ENCODE measurements at places on chromosomes 1 and 21.

- no peak for DNase-seq
Measured at GRCh38 chr1:165632491-165632890, 1.5 kb downstream of the MGST3 start.

- no peak for DNase-seq
Measured at GRCh38 chr21:32807717-32808380, 36.3 kb upstream of the PAXBP1 start.

DNA sequence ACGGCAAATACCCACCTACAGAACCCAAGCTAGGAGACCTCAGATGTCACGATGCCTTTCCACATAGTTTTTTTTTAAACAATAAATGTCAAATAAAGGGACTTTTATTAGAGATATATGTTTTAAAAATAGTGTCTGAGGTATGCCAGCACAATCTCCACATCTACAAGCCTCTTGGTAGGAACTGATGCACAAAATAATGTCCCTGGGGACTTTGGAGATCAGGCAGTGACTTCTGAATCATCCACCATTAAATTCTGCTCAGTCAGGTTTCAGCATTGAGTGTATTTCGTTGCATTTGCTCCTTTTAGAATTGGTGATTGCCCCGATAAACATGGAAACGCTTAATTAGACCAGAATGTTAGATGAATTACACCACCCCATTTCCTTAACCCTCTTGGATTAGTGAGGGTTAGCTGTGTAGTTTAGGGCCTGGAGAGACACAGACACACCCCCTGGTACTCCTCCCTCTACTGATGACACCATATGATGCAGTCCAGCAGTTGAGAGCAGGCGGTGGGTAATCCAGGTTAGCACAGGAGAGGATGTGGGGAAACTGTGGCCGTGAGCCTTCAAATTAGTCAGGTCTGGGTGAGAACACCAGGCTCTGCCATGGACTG lies 33.6 kb downstream of the LGR6 start:
- no peak for DNase-seq

GRCh38 chr1:25711555-25712298 lies 88.3 kb upstream of the SELENON start:
- peak; percentile 27 for DNase-seq

GRCh38 chr1:33653226-33653625 lies 180.8 kb downstream of the ZSCAN20 start:
- DNase-seq, result no peak

DNA sequence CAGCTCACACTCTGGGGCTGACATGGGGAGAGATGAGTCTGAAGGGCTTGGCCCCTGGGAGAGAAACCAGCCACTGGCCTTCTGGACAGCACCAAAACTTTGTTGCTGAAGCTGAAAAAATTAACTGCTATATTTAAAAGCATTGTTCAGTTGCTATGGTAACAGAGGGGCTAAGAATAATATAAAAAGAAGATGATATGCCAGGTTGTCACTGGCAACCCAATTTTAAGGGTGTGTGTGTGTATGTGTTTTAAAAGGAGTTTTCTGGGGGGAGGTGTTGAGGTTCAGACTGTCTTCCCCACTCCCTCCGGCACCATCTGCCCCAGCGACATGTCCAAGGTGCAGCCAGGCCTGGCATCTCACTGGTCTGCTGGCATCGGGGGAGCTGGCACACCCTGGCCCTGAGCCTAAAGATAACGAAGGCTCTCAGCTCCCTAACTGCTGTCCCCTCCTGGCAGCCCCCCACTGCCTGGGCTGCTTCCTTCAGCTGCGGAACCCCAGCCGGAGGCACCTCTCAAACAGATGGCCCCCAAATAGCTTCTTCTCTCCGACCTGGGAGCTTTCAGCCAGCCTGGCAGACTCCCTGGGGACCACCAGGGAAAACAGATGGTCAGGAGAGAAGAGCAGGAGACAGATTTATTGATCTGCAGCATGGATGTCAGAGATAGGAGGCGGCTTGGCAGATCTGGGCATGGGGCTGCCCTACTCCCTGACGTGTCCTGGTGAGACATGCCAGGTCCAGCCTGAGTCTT lies 203.9 kb downstream of the HIVEP3 start:
- no peak for DNase-seq

DNA sequence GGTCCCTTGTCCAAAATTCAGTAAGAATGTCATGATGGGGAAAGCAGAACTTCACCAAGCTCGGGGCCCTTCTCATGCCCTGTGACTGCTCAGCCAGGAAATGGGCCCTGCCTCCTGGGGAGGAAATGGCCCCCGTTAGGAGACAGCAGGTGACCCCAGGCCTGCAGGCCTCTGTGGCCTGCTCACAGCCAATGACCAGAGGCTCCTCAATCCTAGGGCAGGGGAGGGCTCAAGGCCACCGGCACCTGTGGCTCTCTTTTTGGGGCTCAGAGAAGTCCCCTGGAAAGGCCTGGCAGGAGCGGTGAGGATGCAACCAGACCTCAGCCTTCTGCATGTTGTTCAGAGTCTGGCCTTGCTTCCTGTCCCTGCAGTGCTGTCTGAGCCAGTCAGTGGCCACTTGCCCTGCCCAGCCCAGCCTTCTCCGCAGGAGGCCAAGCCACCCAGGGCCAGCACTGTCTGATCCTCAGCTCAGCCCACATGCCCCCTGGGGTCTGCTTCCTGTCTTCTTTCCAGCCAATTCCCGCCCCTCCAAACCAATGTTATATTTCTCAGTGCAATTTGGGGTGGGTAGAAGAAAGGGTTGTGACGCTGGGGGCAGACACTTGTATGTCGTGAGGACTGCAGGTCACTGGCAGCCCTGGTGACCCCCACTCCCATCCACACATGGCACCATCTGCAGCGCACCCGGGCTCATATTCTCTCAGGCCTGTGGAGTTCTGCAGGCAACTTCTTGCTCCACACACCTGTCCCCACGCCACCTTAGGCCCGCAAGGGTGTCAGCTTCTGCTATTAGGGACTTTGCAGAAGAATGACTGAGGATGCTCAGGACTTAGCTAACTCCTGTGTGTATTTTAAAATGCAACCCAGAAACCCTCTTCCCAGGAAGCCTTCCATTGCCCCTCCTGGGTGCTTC lies 83.6 kb downstream of the ITPKB start:
- DNase-seq, result no peak

DNA sequence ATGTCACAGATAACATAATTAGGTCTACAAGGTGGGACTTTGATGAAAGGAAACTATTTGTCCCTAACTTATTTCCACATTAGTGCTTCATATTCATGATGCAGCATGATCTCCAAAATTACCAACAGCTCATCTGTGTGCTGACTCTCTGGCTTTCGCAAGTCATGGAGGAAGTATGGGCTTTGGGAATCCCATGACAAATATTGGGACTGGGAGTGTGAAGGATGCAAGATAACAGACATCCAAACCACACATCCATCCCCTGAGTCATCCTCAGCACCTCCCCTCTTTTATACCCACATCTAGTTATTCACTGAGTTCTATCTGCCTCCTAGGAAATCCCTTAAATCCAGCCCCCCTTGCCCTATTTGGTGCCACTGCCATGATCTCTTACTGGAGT lies 102.8 kb upstream of the COL24A1 start:
- no peak for DNase-seq

DNA sequence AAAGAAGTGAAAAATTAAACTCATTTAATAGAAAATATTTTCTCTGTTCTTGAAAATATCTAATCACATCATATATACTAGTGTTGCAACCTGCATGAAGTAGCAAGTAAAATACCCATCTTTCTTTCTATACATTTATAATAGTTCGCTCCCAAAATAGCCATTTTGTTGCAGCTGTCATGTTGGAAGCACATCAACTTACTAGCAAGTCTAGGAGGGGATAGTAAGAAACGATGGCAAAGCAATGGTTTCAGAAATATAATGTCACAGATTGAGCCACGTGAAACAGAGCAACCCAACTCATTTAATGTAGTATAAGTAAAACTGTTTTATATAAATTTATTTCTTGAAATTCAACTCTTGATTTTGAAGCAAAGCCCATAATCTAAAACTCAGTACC lies 521.8 kb downstream of the LRRIQ3 start:
- no peak for DNase-seq

DNA sequence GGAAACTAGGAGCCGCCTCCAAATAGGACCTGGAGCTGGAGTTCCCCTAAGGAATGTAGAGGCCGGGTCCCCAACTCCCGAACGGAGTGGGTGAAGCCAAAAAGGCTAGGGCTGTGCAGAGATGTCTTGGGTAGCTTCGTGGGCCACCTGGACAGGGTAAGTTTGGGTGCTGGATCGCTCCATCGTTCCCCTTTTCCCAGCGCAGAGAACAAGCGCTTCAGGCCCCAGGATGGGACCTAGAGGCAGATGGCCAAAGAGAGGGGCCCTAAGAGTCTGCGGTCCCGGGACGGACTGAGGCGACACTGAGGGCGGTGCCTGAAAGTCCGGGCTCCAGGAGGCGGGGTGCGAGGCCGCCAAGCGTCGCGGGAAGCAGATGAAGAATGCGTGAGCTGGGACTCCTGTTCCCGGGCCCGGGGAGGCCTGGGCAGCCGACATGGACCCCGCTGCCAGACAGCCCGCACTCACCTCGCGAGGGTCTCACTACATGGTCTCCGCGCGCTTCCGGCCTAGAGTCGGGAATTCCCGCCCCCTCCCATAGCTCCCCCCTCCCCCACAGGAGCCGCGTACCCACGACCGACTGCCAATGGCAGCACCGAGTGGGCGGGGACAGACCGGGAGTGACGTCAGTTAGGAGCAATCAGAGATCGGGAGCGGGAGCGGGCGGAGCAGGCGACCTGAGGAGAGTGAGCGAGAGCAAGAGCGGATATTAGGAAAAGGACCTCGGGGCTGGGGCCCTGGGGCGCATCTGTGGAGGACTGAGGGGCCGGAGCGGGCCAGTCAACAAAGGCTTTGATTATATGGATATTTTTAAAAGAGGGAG lies at the start of gene SLC39A1:
Gene SLC39A1 (minus strand): TSS at position 508 of the 820 bp plus-strand sequence. CDS start 822 bp downstream, outside the sequence.
- peak; percentile 93 for DNase-seq

DNA sequence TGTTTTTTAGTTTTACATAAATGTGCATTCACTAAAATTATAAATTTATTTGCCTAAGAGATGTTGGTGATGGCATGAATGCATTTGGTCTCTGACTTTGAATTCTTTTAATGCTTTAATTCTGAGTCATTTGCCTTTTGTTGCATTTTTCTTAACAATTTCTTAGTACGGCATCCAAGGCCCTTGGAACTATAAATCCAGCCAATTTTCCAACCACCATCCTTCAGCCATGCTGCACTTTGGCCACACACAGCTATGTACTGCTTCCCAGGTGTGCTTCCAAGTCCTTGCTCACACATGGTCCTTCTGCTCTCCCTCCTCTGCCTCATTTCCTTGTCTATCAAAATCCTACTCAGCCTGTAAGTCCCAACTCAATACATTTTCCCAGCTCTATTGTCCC lies 161.0 kb downstream of the DHRS3 start:
- no peak for DNase-seq

GRCh38 chr1:203992440-203992839 lies 80.5 kb upstream of the SOX13 start:
- DNase-seq, result no peak

DNA sequence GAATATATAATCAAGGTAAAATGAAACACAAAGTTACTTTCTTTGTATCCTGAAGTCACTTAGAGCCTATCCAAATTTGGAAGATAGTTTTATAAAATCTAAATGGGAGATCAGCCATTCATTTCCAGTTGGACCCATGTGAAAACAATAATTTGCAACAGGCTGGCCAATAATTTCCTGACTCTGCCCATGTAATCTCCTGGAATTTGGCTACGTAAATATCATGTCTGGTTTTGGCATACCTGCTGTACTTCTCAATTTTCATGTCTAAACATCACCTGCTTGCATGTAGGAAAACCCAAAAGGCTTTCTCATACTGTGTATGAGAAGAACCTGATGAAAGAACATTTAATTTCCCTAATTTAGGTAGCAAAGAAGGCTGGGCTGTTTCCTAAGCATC lies 7.7 kb upstream of the CYP4Z1 start:
- no peak for DNase-seq

DNA sequence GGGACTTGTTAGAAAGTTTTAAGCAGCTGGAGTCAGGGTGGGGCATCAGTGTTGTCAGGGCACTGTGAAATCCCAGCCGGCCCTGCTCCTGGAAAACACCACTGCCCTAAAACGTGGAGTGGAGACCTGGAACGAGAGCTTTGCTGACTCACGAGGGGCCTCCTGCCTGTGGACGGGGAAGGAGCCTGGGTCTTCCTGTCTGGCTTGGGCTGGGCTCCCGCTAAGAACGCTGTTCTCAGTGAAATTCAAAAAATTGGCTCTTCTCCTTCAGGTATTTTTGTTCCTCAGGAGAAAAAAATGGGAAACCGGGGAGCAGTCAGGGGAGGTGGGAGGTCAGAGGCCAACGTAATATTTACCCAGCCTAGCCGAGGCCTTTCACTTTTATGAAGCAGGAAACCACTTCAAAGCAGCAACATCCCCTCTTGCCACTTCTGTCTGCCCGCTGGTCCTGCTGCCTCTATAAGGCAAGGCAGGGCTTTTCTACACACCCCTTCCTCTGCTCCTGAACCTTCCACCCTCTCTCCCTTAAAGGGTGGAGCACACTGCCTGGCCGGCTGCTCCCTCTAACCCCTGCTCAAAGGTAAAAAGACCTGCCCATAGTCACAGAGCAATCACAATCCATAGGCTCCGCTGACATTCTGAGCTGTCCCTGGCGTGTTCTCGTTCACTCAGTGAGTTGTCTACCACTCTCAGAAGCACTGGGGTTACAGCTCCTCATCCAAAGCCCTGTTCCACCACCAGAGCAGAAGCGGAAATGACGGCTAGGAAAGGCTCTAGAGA lies 8.0 kb downstream of the PLXNA2 start:
- no peak for DNase-seq

- no peak for DNase-seq
Measured at GRCh38 chr21:42012344-42012743, 2.2 kb upstream of the ZBTB21 start.

DNA sequence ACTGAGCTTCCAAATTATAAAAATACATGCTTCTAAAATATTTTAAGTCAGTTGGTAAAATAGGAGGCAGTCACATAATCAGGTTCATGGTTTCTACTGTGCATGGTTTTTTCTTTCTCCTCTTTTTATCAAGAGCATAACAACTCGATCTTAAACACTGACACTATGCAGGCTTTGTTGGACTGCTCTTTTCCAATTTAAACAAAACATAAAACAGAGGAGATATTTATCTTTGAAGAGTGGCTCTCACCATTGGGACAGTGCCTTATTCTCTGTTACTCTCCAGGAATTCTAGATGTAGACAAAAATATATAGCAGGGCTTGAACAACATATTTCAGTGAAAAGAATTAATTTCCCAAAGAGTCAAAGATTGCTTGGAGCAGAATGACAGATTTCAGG lies 883.5 kb upstream of the ADGRL2 start:
- DNase-seq, result no peak

DNA sequence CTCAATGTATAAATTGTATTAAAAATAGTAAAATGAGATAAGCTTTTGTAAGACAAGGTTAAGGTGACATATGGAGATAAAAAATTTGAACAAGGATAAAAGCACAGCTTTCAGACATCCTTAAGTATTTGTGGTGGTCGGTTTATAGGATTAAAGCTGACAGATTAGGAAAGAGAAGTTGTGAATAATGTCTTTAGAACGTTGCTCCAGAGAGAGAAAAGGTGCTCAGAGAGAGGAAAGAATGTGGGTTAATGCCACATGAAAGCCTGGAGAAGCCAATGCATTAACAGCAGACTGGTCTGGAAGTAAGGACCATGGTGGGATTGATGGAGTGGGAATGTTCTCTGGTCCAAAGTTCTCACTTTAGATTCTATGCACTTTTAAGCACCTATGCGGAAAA lies 44.8 kb downstream of the ATP6V1G3 start:
- DNase-seq, result no peak

GRCh38 chr21:45460011-45460565 lies 55.1 kb downstream of the COL18A1 start:
- no peak for DNase-seq

Measured in effector memory CD8-positive, alpha-beta T cell (primary cell).